ENCODE measurements at places on chromosomes 5 and 9.

- DNase-seq = no peak
Observed at GRCh38 chr9:28967226-28967625, 1393.9 kb upstream of the C9orf72 start.

GRCh38 chr5:36681711-36682110 lies 75.3 kb downstream of the SLC1A3 start:
- DNase-seq = no peak

GRCh38 chr9:86594724-86595123 lies 240.5 kb upstream of the TUT7 start:
- DNase-seq = no peak

DNA sequence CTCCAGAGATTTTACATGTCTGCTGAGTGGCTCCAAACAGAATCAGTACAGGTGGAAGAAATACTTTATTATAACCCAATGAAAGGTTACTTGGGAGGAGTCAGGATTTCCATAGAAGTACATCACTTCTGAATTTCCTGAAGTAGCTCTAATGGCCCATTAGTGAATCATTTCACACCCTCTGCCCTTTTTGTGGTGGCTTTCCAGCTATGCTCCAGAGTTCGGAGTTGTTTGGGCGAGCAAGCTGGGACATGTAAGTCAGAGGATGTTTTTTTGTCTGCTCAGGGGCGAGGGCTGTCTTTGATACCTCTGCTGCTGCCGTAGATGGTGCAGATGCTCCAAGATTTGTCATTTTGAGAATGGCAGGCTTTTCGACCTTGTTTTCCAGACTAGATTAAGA lies 226.1 kb downstream of the GOLPH3 start:
- DNase-seq = no peak

- no peak for DNase-seq
Observed at GRCh38 chr5:139835656-139836055, 40.0 kb downstream of the PSD2 start.

GRCh38 chr9:69619233-69619632 lies 52.9 kb downstream of the APBA1 start:
- DNase-seq = no peak

- peak; percentile 24 for DNase-seq
Observed at GRCh38 chr9:125189011-125189360, 617 bp downstream of the PPP6C start.

- DNase-seq = no peak
Observed at GRCh38 chr5:40495237-40495635, 184.5 kb upstream of the PTGER4 start.

GRCh38 chr5:176561259-176561658 lies 12.1 kb downstream of the CDHR2 start:
- no peak for DNase-seq

DNA sequence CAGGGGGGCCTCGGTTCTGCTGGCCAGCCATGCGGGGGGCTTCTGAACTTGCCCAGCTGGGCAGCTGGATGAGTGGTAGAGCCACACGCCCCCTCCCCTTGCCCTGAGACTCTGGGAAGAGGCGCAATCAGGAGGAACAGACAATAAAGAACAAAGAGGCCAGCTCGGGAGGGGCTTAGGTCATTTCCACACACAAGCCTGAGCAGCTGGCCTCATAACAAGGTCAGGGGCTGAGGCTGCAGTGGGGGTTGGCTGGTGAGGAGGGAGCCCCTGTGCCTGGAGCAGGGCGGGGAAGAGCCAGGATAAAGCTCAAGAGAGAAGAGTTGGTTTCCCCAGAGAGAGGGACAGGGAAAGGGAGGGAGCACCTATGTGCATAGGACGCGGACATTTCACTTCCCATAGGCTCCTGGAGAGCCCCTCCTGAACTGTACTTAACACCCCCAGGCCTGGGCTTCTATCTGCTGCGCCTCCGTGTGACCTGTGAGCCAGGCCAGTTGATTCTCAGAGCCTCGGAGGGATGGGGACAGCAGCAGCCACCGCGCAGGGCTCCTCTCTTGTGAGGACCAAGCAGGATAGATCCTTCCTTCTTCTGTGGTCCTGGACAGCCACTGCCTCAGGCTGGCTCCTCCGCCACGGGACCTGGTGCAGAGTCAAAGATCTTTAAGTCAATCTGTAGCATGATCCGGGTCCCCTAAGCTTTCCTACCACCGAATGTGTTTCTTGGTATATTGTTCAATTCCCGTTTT lies 75.3 kb upstream of the GGTA1 start:
- DNase-seq = no peak

DNA sequence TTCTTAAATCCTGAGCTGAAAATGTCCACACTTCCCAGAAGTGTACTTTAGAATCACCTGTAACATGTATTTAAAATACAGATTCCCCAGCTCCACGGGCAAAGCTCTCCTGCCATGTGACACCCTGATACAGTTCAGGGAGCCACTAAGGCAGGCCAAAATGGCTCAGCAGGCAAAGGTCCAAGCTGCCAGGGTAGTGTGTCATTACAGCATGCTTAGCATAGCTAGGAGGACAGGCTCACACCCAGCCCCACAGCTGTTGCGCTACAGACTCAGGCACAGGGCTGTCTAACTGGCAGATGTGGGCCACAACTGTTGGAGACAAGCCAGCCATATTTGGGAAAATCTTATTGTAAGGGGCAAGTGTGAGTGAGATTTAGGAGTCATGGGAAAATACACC lies 73.0 kb downstream of the C9orf85 start:
- no peak for DNase-seq

DNA sequence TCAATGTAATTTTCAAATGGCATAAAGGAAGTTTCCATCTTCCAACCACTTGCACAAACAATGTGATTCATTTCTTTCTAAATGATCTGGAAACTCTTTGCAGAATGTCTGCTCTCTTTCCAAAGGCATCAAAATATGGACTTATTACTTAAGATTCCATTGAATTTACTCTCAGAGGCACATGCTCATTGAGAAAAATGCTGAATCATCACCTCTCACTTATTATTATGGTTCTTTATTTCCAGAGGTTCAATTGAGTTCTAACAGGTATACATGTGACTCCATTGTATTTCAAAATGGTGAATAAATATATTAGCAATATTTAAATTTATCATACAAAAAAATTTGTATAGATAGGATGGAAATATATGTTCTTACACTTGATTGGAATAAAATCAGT lies 1140.6 kb downstream of the EFNA5 start:
- no peak for DNase-seq

GRCh38 chr5:81305785-81306184 lies 4.4 kb downstream of the ZCCHC9 start:
- DNase-seq = no peak

DNA sequence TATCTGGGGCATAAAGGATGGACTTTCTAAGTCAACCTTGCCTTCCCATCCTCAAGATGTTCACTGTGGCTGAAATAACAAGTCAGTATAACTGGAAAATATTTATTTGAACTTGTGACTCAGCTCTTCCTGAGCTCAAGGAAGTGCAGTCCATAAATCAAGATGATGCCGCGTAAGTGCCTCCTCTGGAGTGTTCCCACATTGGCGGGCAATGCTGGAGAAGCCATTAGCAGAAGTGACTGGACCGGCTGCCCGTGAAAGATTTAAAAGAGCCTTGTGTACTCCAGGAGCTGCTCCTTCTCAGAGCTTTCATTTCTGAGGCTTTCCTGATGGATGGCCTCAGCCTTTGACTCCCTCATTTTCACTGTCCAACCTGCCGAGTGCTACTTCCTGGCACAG lies 17.4 kb downstream of the TMOD1 start:
- no peak for DNase-seq

DNA sequence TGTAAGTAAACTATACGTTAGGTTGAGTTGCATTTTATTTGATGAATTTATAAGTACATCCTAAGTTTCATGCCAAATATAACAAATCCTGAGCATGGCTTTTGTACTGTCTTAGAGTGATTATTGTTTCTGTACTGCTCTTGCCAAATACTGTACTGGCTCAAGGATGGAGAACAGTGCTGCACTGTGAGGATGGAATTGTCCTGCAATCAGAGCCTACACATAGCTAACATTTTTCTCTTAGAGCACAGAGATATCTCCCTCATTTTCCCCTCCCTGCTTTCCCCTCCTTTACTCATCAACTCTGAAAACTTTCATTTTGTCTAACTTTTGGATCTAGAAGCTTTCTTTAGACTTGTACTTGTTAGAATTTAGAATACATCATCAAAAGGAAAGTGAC lies 28.3 kb downstream of the LRRC70 start:
- no peak for DNase-seq

DNA sequence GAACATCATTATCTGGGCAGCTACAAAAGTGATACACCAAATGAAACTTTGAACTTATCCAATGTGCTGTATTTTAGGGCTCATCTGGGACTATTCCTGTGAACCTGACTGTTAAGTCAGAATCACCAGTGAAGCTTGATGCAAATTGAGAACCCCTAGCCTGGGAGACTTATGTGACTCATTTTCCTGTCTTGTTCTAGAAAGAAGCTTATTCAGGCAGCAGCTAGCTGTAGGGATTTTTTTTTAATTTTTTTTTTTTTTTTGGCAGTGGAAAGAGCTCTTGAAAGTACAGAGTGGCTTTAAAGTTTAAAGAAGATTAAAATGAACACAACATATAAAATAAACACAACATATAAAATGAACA lies 81.1 kb upstream of the TNFAIP8 start:
- no peak for DNase-seq

GRCh38 chr5:173598686-173599085 lies 17.8 kb downstream of the BOD1 start:
- no peak for DNase-seq

DNA sequence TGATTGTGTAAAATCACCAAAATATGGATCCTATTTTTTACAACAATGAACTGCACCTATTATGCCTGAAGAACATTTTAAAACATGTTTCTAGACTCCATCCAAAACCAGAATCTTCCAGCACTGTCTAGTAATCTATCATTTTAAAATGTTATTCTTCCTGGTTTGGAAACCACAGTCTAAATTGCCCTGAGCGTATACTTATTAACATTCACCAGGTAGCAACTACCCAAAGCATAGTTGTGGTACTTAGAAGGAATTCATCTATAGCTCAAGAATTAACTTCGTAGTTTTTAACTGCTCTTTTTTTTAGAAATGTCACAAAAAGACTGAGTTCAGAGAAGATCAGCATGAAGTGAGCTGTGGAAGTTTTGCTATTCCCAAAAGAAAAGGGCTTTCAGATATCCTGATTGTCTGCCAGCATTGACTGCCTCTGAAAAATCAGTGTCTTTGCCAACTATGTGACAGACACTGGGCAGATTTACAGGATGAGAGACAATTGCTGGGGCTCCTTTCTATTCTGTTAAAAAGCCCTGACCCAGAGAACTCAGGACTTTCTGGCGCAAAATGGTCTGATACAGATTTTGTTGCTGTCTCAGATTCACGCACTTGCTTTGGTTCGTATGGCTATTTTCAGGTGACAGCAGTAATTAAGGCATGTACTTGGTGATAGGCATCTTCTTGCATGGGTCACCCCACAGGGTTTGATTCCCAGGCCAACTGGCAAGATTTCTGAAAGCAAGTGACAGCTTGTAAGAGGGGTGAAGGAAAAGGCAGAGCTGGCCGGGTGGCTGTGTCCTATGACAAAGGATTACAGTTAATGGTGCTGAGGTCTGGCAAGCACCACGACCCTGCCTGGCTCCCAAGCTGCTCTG lies 152.5 kb upstream of the RAI14 start:
- DNase-seq = no peak

DNA sequence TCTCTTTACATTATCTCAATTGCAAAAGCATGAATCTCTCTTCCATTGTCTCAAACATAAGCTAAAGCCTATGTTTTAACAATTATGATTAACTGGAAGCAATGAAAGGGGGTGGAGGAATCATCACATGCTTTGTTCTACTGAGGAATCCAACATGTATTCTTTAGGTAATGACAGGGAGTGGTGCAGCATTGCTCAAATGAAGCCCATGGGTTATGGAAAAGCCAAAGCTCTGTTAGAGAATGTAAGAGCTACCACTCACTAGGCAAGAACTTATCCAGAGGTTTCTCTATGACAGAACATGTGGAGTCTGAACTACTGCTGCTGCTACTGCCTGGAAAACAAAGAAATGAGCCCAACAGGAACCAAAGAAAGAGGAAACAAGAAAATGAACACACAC lies 28.7 kb downstream of the KIF3A start:
- no peak for DNase-seq

- DNase-seq = no peak
Observed at GRCh38 chr9:21479152-21479702, 2.9 kb downstream of the IFNE start.

DNA sequence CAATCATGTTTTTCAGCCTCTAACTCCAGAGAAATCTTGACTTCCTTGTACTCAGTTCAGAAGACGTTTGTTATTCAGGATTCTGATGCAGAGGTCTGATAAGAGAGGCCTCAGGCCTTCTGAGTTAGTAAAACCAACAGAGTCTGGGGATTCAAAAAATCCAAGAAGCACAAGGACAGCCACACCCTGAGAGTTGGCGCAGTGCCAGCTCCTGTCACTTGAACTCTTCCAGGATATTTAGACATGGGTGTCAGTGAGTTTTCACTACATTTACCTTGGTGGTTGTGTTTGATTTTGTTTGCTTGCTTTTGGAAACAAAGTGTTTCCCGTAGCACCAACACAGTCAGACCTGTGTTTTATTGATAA lies 41.6 kb upstream of the PDE8B start:
- DNase-seq = no peak

- DNase-seq = no peak
Observed at GRCh38 chr5:93591323-93591945, 8.4 kb downstream of the NR2F1 start.

DNA sequence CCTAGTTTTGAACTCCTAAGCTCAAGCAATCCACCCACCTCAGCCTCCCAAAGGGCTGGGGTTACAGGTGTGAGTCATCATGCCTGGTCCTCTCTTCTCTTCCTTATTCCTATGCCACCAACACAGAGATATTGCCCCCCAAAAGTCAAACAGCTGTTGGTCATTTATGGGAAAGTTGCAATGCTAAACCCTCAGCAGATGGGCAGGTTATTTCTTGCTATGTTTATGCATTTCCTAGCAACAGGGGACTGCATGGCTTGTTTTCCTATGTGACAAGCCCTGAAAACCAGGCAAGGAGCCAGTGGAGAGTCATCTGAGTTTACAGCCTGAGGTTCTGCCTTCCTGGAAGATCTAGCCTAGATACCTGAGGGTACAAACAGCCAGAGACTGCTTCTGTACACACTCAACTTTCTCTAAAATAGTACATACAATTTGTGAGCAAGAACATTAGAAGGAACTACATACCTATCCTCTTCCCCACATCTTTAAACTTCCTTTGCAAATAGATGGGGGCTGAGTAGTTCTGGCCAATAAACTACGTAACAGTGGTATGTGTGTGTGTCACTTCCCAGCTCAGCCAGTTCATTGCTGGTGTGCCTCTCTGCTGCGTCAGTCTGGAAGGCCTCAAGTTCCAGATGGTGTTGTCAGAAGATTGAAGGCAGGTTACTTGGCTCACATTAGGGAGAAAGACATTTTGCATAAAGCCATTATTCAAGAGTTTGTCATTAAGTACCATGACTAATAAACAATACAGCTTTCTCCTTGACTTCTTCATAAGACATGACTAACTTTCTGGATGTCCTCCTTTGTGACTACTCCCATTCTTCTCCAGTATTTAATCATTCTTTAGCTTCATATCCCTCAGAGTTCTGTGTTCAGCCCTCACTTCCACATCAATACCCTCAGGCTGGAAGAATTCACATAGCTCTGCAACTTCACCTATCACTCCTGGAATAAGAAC lies 65.3 kb downstream of the CSNK1A1 start:
- no peak for DNase-seq

GRCh38 chr5:176687881-176688280 lies 40.6 kb downstream of the TSPAN17 start:
- DNase-seq = no peak

- DNase-seq = no peak
Observed at GRCh38 chr5:74382987-74383593, 257.4 kb downstream of the ENC1 start.

Measured in stimulated activated CD8-positive, alpha-beta memory T cell treated with anti-CD3 and anti-CD28 coated beads, Interleukin-4, amount 100 ng/mL, for 24 hours (primary cell).